ENCODE measurements at places on chromosomes 13 and 19.

DNA sequence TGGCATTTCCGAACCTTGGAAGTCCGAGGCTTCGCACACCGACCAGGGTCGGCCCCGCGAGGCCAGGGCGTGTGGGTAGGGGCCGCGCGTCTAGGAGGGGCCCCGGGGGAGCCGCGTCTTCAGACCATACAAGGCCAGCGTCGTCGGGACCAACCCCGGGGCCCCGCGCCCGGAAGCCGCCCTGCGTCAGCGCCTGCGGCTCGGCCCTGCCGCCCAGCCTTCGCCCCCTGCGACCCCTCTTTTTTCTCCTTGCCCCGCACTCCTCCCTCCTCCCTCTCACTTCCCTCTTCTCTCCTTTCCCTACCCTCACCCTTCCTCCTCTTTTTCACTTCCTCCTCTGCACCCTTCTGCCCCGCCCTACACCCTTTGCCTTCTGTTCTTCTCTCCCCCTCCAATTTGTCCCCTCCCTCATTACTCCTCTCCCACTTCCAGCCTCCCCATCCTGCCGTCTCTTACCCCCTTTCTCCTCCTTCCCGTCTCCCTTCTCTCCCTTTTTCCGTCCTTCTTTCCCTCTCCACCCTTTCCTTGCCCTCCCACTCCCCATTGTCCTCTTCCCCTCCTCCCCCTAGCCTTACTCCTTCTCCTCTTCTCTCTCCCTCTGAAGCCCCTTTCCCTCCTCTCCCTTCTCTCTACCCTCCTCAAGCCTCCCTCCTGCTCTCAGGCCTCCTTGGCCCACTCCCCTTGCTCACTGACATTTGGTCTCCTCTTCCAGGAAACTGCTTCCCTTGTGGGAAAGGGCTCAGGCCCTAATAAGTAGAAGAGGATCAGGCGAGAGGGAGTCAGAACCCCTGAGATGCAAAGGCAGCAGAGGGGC, 2.2 kb upstream of the PLEKHG2 start:
- DNase-seq, result peak; percentile 89

DNA sequence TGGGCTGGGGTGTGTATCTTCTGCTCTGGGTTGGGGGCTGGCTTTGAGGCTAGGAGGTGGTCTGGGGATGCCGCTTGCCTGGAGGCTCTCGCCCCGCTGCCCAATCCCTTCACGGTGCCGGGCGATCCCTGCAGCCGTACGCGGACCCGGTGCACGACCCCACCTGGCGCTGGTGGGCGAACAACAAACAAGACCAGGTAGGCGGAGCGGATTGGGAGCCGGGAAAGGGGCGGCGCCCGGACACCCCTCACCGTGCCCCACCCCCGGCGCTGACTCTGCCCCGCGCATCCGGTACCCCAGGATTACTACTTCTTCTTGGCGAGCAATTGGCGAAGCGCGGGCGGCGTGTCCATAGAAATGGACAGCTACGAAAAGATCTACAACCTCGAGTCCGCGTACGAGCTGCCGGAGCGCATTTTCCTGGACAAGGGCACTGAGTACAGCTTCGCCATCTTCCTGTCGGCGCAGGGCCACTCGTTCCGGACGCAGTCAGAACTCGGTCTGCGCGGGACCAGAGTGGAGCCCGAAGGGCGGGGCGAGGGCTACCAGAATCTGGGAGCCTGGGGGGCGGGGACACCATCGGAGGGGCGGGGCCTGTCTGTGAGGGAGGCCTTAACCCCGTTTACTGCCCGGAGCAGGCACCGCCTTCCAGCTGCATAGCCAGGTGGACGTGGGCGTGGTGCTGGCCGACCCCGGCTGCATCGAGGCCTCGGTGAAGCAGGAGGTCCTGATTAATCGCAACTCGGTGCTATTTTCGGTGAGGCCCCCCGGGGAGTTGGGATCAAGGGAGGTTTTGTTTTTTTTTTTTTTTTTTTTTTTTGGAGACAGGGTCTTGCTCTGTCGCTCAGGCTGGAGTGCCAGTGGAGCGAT, 12.1 kb upstream of the PSMD8 start:
- DNase-seq, result peak; percentile 80

GRCh38 chr13:28392428-28392827, 102.5 kb downstream of the FLT1 start:
- no peak for DNase-seq

GRCh38 chr13:44955406-44955805, 33.9 kb downstream of the NUFIP1 start:
- no peak for DNase-seq

DNA sequence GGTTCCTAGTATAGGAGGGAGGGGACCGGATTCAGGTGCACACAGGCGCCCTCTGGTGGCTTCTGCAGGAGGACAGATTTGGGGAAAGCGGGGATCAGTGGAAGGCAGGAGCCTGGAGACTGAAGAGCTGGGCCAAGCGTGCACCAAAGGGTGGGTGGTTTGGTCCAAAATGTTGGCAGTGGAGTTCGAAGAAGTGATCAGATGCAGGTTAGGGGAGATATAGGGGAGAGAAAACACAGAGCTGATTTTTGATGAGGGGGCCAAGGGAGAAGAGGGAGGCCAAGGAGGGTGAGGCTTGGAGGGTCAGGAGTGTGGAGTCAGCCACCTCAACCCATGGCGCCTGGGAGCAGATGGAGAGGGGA, 6.8 kb upstream of the CARM1 start:
- peak; percentile 81 for DNase-seq

- DNase-seq, result no peak
Measured at GRCh38 chr13:107835339-107836018, 379.9 kb downstream of the LIG4 start.

DNA sequence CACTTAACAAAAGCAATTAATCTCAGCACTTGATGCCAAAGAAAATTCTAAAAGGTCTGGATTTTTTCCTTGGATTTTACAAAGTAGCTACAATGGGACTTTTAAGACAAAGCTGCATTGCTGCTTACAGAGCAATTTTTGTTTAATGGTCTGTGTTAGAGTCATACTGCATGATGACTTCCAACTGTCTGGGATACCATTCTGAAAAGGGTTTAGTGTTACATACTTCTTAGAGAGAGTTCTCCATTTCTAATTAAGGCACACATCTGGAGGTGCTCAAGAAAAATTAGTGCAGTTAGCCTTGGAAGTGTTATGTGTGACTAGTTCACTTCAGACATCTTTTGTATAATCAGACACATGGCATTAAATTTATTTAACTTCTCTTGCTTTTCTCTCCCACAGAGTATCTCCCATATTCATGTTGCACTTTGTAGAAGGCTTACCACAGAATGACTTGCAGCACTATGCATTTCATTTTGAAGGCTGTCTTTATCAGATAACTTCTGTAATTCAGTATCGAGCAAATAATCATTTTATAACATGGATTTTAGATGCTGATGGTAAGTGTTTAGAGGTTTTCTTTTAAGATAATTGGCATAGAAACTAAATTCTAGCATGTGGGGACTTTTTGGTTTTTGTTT, 35.1 kb downstream of the USPL1 start:
- DNase-seq, result no peak

GRCh38 chr13:111347438-111347837, 27.0 kb downstream of the TEX29 start:
- no peak for DNase-seq

DNA sequence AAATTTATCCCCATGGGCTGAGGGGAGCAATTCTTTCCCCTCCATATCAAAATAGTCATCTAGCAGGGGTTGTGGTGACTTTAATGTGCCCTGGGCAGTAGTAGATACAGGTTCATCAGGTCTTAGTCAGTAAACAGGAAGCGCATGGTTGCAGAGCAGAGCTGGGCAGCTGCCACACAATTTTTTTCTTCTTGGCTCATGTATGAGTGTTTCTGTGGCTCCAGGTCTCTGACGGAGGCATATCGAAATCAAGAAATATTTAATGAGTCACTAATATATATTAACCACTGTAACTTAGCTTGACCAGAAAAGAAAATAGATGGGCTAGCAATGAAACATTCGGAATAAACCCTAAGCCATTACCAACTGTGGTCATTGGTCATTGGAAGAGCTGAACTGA, 68.4 kb upstream of the UBL3 start:
- DNase-seq, result no peak

DNA sequence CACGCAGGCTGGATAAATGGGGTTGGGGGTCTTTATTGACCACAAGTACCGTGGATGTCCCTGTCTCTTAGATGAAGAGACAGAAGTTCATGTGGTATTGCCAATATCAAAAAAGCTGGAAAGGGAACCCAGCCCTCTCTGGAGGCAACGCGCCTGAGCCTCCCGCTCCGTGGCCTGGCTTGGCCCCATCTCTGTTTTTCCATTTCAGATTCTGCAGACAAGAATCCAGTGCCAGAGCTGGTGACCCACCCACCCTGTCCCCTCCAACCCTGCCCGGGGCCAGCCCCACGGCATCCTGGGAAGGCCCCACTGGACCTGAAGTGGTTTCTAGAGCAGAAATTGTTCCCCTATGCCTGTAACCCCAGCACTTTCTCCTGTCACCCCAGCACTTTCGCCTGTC, 57.7 kb downstream of the PTPRS start:
- DNase-seq, result no peak

GRCh38 chr13:78137404-78138142, 218.9 kb upstream of the EDNRB start:
- DNase-seq, result peak; percentile 41

GRCh38 chr19:19860756-19861390, 4.8 kb upstream of the ZNF253 start:
- DNase-seq, result peak; percentile 82

DNA sequence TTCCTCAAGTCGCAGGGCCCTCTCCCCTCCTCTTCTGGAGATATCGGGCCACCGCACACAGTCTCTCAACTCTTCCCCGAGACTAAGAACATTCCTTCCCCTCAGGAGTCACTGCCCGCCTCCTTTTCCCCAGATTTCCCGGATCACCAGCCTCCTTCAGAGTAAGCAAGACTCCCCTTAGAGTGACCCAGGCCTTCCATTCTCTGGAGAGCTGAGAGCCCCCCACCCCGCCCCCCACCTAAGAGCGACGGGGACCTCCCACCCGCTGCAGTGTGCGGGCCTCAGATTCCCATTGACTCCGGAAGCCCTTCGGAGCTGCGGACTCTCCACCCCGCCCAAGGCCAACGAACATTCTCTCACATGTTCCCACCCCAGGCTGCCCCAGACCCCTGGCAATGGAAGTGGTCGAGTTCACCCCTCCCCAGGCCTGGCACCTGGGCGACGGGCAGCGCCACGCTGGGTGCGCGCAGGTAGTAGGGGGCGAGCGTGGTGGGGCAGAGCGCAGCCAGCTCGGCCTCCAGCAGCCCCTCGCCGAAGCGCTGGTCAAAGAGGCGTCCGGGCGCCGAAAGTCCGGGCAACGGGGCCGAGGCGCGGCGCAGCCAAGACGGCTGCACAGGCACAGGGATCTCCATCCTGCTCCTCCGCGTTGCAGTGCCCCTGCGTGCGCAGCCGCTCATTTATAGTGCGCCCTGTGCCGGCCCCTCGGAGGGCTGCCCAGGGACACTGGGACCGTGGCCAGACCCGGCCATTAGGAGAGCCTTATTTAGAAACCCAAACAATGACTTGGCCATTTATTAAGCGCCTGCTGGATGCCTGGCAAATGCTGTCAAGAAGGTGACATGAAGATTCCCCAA, at the start of gene HSPB6:
HSPB6 (minus strand) TSS at position 653 of the 854 bp plus-strand sequence; CDS start at position 632, 21 bp downstream.
- no peak for DNase-seq

DNA sequence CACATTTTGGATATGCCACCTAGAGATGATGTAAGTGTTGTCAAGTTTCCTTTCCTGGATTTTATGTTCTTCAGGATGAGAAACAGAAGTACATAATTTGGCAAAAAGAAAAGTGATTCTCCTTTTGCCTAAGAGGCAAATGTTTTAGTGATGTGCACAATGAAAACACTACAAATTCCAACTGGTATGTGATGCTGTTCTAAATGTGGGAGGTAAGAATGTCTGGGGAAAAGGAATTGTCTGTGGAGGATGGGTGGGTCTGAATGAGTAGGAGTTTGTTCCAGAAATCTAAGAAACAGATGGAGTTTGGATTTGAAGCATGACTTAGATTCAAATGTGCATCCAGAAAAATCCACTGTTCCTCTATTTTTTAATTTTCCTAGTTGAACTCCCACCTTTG, 473.6 kb upstream of the SPRY2 start:
- DNase-seq, result no peak

GRCh38 chr19:37905946-37906868, at the start of gene WDR87:
TSS of gene WDR87 (minus strand) at chr19:37906594. CDS start at chr19:37898239, 8,355 bp downstream.
- peak; percentile 66 for DNase-seq

- DNase-seq, result no peak
Measured at GRCh38 chr13:64867856-64868255, 2362.3 kb downstream of the PCDH9 start.

DNA sequence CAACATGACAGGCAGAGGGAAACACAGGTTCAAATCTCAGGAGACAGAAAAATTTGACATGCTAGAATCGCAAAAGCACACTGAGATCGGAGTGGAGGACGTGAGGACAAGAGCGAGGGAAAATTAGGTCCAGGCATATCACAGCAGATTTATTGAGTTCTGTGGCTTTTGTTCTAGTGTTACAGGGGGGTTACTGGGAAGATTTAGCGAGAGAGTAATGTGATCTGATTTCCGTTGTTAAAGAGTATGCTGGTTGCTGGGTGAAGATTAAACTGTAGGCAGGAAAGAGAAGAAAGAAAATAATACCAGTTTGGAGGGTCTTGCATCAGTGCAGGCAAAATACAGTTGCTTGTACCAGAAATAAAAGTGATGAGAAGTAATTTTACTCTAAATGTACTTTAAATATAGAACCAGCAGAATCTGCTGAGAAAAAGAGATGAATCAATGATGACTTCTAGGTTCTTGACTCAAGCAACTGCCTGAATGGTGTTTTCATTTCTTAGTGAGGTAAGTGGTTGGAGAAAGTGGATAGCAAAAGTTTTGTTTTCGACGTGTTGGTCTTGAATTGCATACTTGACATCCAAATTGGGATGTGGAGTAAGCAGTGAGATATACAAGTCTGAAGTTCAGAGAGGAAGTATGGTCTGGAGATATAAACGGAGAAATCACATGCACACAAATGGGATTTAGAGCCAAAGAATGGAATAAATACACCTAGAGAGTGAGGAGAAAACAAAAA, 35.7 kb downstream of the UFM1 start:
- no peak for DNase-seq

DNA sequence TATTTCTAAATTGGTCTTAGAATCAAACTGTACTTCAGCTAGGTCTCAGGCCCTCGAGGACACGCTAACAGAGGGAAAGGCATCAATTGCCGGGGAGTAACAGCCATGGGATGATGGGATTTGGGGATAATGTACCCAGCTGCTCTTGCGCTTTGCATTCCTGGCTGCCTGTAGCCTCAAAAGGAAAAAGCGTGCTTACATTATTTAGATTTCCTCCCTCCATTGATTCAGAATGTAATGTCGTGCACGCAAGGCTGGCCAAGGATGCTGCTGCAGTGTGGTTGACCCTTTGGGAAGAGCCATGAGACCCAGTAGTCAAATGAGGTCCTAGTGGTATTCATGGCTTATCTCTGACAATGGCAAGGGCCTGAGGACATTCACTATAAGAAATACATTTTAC, 95.1 kb downstream of the SLC7A1 start:
- DNase-seq, result no peak

- no peak for DNase-seq
Measured at GRCh38 chr13:113367771-113368170, 3.8 kb upstream of the GRTP1 start.
